Left kidney (tissue), 8 donors: ENCODE measurements at places on chromosomes 7 and 10.

DNA sequence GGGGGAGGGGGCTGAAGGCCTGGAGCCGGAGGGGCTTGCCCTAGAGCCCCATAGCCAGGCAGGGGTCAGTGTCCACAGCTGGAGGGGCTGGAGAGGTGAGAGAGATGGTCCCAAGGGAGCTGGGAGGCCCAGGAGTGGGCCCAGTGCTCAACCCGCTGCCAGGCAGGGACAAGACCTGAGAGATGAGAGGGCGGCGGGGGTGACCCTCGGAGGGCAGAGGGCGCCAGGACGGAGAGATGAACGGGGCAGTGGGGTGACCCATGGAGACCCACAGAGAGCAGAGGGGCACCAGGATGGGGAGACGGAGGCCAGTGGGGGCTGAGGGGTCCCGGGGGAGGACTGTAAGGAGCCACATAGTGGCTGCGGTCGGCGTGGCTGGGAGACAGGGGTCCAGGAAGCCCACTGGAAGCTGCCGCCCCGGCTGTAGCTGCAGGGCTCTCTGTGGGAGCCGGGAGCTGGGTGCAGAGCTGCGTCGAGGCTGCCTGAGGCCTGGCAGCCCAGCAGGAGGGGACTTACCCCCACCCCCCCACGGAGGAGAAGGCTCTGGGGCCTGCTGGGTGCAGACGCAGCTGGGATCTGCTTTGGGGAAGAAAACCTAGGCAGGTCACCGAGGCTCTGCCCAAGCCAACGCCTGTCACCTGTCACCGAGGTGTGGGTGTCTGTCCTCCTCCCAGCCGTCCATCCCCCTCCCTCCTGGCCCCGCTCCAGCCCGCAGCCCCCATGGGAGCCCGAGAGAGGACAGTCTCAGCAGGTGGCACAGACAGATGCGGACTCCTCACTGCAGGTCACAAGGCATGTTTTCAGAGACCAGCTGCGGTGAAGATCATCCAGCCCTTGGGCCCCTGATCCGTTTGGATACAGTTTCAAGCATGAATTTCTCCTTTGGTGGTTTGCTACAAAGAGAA lies 25.1 kb downstream of the PWWP2B start:
- no peak for DNase-seq

GRCh38 chr7:42960762-42961161 lies 28.6 kb downstream of the MRPL32 start:
- DNase-seq, result no peak

- no peak for DNase-seq
These were observed 59.6 kb upstream of the TRIL start for GRCh38 chr7:29017713-29018112.

- no peak for DNase-seq
These were observed 4.4 kb upstream of the ATXN7L1 start for GRCh38 chr7:105880571-105881330.

DNA sequence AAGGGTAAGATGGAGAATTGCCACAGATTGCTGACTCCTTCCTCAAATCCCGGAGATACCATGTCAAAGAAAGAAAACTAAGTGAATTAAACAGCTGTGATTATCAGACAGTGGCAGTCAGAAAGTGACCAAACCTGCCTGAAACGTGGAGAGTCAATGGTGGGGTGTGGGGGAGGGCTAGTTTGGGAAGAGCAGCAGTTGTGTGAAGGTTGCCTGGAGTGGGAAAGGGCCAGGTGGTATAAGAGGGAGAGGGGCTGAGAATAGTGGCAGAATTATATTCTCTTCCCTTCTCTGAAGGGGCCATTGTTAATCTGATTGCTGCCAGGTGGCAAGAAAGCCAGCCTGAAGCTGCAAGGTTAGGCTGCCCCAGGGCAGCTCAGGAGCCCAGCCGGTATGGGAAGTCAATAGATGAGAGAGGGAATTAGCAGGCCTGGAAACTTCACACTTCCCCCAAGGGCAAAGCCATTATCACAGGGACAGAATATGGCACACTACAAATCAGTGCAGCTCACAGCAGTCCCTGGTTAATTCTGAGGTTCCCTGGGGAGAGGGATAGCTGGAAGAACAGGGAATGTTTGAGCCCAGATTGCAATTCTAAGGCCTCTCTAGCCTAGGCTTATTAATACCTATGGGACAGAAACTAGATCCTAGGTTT lies 83.9 kb upstream of the ITGB1 start:
- no peak for DNase-seq

- DNase-seq, result no peak
These were observed 266.4 kb upstream of the FZD8 start for GRCh38 chr10:35908451-35908850.

GRCh38 chr7:55969391-55969790 lies 5.0 kb downstream of the NIPSNAP2 start:
- no peak for DNase-seq
